Aorta (tissue), 5 donors: ENCODE measurements at places on chromosomes 2 and 18.

DNA sequence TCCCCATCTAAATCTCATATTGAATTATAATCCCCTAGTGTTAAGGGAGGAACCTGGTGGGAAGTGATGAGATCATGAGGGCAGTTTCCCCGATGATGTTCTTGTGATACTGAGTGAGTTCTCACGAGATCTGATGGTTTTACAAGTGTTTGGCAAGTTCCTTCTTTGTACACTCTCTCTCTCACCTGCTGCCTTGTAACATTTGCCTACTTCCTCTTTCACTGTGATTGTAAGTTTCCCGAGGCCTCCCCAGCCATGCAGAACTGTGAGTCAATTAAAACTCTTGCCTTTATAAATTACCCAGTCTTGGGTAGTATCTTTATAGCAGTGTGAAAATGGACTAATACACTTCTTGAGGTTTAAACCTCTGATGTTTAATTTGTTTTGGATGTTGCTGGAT is 177.5 kb downstream of the CD8B2 start:
- DNase-seq = no peak

DNA sequence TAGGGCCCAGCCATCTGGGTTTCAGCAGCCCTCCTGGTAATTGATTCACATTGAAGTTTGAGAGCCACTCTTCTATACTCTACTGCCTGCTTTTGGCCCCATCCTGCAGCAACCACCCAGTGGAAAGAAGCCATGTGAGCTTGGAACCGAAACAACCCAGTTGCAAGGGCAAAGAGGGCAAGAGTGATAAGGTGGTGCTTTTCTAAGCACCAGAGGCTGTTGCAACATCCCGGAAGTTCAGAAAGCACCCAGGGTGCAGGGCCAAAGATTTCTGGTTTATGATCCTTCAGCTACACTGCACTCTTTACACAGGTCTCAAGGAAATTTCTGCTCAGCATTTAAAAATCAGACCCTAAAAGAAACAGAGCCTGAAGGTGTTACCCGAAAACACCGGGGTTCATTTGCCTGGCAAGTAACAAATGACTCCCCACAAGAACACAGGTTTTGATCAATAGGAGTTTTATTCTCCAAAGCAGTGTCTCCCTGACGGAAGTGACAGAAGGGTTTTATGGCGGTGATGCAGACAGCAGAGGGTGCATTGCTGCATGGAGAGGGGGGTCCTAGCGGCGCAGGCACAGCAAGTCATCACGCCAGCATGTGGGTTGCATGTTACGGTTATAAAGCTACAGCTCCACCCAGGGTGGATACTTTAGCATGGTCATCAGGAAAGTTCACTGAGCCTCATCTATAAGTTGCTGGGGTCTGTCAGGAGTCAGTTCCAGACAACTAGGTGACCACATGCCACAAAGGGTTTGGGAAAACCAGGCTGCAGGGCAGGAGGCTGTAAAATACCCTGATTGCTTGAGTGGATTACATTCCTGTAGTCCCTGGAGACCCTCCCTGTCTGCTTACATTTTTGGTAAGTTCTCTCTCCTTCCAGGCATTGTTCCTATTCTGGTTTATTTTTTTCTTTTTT is 28.8 kb upstream of the TMEM37 start:
- DNase-seq = no peak

DNA sequence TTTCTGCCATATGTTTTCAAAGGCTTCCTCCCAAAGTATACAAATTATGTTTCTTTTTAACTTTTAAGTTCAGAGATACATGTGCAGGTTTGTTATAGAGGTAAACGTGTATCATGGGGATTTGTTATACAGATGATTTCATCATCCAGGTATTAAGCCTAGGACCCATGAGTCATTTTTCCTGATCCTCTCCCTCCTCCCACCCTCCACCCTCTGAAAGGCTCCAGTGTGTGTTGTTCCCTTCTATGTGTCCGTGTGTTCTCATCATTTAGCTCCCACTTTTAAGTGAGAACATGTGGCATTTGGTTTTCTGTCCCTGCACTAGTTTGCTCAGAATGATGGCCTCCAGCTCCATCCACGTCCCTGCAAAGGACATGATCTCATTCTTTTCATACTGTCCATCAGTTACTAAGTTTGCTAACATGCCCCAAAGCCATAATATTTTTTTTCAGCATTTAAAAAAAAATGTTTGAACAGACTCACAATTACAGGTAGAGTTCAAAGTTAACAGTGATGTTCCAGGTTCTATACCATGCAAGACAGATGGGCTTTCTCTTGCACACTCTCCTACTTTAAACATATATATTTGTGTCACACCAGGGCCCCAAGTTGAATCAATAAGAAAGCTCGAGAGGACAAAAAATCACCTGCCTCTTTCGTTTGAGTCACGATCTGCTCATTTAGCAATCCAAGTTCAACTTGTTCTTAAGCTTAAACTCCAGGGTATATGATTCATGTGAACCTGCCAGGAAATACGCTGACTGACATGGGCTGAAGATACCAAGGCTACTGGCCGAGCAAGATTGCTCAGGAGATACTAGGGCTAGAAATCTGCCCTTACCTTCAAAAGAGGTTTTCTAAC is 77.6 kb downstream of the AP1S3 start:
- DNase-seq = no peak

- no peak for DNase-seq
These were observed 104.3 kb upstream of the ST6GAL2 start for GRCh38 chr2:106990297-106990696.

DNA sequence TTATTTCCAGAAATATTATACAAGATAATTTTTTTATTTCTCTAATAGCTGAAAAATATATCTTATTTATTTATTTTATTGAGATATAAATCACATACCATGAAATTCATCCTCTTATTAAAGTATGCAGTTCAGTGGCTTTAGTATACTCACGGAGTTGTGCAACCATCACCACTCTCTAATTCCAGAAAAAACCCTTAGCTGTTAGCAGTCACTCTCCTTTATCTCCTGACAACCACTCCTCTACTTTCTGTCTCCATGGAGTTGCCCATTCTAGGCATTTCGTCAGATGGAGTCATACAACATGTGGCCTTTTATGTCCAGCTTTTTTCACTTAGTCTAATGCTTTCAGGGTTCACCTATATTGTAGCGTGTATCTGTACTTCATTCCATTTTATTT is 66.5 kb downstream of the TCF7L1 start:
- no peak for DNase-seq

- peak; percentile 82 for DNase-seq
These were observed 318.7 kb upstream of the NCKAP5 start for GRCh38 chr2:133886735-133887675.

DNA sequence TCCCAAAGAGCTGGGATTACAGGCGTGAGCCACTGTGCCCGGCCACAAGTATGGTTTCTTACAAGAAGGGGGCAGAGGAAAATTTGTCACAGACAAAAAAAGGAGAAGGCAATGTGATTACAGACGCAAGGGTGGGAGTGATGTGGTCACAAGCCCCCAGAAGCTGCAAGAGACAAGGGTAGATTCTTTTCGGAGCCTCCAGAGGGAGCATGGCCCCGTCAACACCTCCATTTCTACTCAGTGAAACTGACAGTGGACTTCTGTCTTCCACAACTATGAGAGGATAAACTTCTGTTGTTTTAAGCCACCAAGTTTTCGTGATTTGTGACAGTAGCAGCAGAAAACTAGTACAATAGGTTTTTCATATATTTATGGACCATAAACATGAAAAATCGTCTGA is 2.1 kb upstream of the TCF7L1 start:
- no peak for DNase-seq

DNA sequence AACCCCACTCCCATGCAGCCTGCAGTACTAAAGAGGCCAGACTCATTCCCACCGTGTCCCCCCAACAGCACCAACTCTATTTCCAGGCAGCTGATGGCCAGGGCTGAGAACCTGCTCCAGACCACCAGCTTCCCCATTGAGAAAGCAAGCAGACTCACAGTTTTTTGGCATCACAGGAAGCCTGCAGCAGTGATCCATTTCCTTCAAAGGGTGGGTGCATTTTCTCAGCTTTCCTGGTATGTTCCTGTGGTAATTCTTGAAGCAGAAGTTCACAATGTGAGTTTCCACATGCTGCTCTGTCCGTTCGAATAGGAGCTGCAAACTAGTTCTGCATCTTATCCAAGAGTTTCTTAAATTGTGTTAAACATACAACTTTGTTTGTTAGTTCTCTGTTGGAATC is 1249.6 kb upstream of the FAM98A start:
- no peak for DNase-seq

DNA sequence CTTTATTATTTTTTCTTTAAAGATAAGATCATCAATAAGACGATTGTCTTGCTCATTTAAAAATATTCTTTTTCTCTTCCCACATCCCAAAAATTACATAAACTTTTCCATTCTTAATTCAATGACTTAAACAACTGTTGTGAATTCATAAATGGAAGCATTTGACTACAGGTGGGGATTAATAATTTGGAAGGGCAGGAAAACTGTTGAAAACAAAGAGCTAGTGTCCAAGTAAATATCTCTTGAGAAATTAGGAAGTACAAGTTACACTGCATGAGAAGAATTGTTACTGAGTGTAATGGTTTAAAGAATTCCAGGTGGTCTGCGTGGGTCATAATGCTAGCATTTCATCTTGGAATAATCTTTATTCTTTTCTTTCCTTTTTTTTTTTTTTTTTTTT is 634.8 kb upstream of the ZEB2 start:
- no peak for DNase-seq

DNA sequence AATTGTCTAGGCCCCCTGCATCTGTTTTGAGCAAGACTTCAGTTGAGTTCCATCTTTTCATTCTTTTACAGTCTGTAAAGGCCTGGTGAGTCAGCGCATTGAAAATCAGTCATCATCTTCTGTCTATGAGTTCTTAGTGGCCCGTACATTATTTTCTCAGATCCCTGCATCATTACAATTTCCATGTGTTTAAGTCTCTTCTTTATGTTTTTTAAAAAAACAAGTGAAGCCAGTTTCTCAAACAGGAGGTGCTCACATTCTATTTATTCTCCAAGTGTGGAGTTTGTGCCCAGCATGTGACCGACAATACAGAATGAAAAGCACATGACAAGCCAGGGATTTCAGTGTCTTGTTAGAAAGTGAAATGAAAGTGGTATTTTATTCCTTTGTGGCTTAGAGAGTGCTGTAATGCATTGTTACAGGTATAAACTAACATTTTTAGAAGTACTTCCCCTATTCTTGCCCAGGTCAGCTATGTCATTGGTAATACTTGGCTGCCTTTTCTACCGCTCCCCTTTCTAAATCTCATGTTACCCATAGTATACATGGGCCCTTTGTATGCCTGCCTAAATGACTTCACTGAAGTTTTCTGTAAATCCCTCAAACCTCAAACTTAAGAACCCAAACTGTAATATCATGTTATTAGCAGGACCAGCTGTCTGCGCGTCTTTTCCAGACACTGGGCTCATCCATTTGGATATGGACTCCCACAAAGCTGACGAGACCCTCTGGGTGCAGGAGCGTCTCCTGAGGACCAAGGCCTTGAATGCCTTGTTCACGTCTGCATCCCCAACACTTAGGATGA is 67.6 kb downstream of the FEZ2 start:
- no peak for DNase-seq

- DNase-seq = no peak
These were observed 86.4 kb upstream of the B3GNT2 start for GRCh38 chr2:62109554-62109953.

DNA sequence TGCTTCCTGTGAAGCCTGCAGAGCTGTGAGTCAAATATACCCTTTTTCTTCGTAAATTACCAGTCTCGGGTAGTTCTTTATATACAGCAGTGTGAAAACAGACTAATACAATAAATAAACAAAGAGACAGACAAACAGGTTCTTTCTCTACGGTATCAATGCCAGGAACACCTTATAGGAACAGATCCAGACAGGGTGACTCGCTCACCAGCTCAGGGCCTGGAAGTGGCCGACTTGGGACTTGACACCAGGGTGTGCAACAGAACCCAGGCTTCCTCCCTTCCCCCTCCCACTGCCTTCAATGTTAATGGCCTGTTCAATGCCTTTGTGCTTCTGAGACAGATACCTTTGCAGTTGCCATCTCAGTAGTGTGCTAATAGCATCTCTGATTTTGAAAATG is 309.5 kb downstream of the ALK start:
- no peak for DNase-seq

- no peak for DNase-seq
These were observed 439.2 kb upstream of the ACVR2A start for GRCh38 chr2:147405651-147406050.

DNA sequence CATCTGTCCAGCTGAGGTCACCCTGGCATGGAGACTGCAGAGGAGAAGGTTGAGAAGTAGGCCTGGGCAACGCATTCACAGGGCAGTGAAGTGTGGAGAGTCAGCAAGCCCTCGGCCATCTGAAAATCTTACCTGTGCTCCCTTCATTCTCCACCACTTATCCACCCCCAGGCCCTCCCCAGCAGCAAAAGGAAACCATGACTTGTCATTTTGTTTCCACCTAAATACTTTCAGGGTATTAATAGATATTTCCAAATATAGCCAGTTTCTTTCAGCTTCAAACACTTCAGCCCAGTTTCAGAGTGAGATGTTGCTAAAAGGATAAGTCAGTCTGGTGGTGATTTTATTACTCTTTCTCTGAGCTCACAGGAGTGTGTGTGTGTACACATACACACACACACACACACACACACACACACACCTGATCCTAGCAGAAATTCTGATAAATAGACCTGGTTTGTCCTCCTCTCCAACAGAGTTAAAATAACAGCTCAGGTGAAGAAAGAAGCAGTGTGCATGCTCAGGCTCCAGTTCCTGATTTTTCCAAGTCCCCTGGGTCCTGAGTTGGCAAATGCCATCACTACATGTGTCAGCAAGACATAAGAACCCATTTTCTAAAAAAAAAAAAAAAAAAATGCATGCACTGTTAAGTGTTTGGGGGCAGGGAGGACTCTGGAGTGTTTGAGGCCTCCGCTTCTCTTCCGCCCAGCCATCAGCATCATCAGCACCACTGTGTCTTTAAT is 82.8 kb downstream of the LOXHD1 start:
- no peak for DNase-seq

DNA sequence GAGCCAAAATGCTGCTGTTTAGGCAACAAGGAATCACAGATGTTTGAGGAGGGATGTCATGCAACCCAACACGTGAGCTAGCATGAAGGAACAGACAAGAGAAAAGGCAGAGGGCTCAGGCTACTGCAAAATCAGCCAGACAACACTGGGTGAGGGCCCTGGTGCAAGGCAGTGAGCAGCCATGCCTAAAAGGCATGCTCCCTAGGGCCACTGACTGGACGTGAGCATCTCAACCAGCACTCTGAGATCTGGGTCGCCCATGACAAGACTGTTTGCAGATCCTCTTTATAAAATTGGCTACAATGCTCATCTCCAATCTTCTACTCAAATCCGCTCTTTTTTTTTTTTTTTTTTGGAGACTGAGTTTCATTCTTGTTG is 49.1 kb downstream of the KIAA2012 start:
- DNase-seq = no peak

GRCh38 chr2:101362777-101363176 is 24.5 kb downstream of the CREG2 start:
- no peak for DNase-seq

- DNase-seq = peak; percentile 69
These were observed 22.3 kb upstream of the GPR17 start for GRCh38 chr2:127623388-127624319.

- peak; percentile 94 for DNase-seq
These were observed at the start of gene MOCOS for GRCh38 chr18:36187193-36187825. TSS of gene MOCOS (plus strand) at chr18:36187497. CDS start at chr18:36187540, 43 bp downstream.

- no peak for DNase-seq
These were observed 7.6 kb upstream of the TNS1 start for GRCh38 chr2:218010140-218010983.

- DNase-seq = peak; percentile 83
These were observed 807 bp downstream of the GAREM1 start for GRCh38 chr18:32469691-32470459.

GRCh38 chr2:142041105-142041504 is 89.7 kb downstream of the LRP1B start:
- no peak for DNase-seq
